Activated T-helper 1 cell treated with anti-CD3 and anti-CD28 coated beads, Interleukin-2, amount 50 U/mL, for 16 hours (primary cell): ENCODE measurements at places on chromosomes 7 and 10.

DNA sequence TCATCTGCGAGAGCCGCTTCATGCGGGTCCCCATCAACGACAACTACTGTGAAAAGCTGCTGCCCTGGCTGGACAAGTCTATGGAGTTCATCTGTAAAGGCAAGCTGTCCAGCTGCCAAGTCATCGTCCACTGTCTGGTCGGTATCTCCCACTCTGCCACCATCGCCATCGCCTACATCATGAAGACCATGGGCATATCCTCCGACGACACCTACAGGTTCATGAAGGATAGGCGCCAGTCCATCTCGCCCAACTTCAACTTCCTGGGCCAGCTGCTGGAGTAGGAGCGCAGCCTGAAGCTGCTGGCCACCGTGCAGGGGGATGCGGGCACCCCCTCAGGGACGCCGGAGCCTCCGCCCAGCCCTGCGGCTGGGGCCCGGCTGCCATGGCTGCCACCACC, 11.7 kb upstream of the SEC24C start:
- DNase-seq, result no peak

DNA sequence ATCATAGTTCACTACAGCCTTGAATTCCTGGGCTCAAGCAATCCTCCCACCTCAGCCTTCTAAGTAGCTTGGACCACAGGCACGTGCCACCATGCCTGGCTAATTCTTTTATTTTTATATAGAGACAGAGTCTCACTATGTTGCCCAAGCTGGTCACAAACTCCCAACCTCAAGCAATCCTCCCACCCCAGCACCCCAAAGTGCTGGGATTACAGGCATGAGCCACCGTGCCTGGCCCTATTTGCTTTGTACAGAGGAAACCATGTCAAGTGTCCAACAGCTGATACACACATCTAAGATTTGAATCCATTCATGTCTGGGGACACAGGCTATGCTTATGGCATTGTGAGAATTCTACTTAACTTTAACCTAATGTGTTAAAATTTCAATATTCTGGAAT, 29.9 kb upstream of the MPP7 start:
- DNase-seq, result no peak

- no peak for DNase-seq
These were observed 1043.2 kb upstream of the C7orf33 start for GRCh38 chr7:147547252-147547897.

DNA sequence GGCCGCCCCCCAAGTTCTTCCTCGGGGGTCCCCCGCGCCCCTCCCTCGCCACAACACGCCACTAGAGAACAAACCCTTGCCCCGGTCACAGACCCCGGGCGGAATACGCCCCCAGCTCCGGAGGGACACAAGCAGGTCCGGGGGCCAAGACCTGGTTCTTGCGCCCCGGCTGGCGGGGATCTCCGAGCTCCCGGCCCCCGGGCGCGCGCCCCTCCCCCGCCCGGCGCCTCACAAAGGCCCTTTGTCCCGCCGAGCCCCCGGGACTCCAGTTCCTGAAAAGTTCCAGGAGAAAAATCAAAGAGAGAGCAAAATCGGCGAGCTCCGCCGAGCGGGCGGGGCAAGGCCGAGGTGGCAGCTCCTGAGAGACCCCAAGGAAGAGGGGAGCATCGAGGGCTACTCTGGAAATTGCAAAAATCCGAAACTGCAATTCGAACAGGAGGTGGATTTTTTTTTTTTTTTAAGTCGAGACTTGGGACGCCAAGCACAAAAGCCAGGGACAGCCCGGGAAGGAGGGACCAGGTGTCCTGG, 4.0 kb downstream of the TNRC18 start:
- no peak for DNase-seq

DNA sequence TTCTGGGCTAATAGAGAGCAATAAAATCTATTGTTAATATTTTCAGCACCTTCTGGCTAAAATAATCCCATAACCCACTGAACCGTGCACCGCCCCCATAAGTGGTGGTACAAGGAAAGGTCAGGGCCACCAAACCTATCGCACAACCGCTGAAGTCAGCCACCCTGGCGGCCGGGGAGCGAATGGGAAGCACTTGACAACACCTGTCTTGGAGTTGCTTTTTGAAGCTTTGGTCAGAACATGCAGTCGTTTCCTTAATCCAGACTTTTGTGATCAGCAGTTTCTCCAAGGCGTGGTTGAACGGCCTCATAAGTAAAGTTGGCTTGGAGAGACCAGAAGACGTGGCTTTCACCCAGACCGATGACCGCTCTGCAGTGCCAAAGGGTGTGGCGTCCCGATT, 97.4 kb downstream of the DNAJB6 start:
- no peak for DNase-seq

DNA sequence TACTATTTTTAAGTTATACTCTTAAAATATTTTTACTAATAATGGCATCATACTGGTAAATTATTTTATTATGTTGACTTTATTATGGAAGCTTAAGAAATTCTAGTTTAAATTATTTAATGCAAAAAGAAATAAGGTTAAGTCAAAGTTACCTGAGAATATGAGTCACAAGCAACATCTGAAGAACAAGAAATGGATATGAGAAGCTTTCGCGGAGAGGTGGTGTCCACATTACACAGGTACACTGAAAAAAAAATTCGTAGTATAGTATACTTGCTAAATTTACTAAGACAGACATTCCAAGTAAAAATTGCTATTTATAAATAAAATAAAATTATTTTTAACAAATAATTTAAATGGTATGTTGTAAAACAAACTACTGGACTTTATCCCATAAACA, 143.8 kb downstream of the AVL9 start:
- DNase-seq, result no peak

DNA sequence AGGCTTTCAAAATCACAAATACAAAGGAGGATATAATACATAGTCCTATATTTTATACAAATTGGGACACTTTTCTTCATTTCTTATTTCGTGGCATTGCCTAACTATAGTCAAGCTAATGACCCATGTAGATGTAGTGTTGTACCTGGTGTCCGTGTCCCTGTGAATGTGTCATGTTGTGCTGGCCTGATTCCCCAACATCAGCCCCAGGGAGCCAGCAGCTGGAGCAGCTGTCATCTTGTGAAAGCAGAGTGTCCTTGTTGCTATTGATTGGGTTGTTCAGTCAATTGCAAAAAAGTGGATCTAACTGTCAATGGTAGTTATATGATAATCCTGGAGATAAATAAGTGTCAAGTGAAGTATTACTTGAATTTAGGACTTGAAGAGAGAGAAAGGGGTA, 86.3 kb downstream of the KAT6B start:
- no peak for DNase-seq

- DNase-seq, result no peak
These were observed 457.3 kb upstream of the NFE2L3 start for GRCh38 chr7:25694699-25695098.

DNA sequence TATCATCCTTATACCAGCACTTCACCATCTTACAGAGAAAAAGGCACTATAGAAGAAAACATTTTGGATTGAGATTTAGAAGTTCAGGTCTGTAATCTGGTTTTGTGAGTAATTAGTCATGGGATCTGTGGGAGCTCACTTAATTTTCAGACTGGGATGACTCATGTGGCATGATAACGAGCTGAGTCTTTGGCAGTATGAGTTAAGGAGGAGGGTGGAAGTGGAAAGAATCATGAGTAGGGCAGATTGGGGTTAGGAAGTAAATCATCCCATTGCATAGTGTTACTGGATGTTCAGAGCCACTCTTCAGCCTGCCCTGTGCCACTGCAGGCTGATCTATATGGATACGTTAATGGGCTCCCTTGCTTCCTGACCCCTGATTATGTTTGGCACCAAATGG, 64.9 kb downstream of the ZNF92 start:
- no peak for DNase-seq

GRCh38 chr7:282621-283020, 7.3 kb upstream of the FOXL3 start:
- no peak for DNase-seq

- no peak for DNase-seq
These were observed 49.4 kb downstream of the BUB3 start for GRCh38 chr10:123203393-123204126.

DNA sequence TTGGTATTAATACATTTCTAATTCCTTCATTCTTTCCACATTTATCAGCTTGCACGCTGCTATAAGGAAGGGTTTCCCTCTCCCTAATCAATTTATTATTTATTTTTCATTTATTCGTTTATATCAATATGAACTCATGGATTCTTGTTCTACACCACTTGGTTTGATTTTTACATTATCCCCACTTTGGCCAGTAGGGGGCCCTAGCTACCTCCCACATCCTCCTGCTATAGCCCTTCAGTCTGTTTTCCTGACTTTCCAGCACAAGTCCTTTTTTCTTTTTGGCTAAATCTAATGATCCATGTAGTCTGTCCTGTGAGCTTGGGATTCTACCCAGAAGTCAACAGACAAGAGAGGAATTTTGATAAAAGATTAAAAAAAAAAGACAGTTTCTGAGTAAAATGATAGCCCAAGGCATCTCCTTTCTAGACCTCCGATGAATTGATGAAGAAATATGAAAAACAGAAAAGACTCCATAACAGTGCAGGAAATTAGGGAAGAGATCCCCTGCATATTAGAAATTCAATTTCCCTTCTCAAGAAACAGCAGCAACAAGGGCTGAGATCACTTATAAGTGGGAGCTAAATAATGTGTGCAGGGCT, 47.7 kb downstream of the LYZL2 start:
- DNase-seq, result no peak

DNA sequence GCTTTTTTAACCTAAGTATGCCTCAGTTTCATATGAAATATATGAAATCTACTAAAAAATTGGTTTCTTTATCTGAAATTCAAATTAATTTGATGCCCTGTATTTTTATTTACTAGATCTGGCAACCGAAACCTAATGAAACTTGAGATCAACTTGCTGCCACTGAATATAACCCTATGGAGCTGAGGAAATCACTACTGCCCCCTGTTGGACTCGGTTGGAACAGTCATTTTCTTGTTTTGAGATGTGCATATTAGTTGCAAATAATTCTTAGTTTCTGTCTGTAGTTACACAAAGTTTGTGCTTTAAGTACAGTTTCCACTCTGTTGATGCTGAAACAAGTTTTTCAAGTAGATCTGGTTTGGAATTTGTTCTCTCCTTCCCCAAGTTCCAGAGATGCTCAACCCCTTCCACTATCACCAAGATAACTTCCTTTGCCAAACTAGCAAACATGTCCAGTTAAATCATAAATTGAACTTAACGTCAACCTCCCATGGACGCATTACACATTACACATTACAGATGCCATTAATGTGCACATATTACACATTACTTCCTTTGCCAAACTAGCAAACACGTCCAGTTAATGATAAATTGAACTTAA, 22.2 kb upstream of the EXOC4 start:
- DNase-seq, result peak; percentile 6

DNA sequence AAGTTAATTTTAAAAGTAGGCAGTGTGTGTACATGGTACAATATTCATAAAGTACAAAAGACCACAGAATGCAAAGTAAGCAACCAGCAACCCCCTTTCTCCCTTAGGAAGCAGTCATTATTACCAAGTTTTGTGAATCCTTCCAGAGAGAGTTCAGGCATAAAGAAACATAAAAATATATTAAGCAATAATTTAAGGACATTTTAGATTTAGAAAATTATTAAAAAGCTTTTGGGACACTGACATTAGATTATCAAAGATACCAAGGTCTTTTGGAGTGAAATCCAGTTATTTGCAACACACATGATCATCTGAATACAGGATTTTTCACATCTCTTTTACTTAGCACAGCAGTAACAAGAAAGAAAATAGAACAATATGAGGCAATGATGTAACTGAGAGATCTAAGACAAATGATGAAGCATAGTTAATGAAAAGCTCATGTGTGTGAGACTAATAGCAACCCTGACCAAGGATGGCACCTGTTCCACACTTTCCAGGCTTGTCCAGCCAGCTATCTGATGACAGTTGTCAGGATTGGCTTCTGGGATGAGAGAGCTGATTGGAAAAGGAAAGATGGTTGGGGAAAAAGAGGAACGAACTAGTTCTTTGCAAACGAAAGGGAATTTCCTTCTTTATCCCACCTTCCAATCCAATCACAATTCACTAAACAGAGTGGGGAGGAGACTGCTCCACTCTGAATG, 115.5 kb upstream of the LAMB4 start:
- DNase-seq, result no peak

- DNase-seq, result no peak
These were observed 16.7 kb downstream of the SUGCT start for GRCh38 chr7:40151504-40151903.

DNA sequence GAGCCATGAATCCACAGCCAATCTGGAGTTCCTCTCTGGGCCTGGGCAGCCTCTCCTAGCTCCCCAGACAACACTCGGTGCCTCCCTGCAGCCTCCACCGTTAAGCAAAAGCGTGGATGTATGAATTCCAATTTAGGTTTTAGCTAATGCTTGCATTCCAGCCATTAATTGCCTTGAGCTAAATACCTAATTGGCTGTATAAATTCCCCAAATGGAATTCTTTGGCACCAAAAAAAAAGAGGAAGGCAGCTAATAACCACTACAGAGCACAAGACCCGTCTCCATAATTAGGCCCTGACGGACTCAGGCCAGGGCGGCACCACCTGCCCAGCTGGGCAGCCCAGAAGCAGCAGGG, 140.5 kb downstream of the PTPRN2 start:
- DNase-seq, result no peak

GRCh38 chr10:103058034-103058433, 135.0 kb downstream of the NT5C2 start:
- no peak for DNase-seq

- DNase-seq, result peak; percentile 82
These were observed at the start of gene ADD3 for GRCh38 chr10:110007701-110008517. TSS of gene ADD3 (plus strand) at chr10:110007984. CDS start at chr10:110100654, 92,670 bp downstream.

- no peak for DNase-seq
These were observed 245.5 kb downstream of the REEP3 start for GRCh38 chr10:63766745-63767137.

GRCh38 chr10:69515699-69516259, 57.4 kb downstream of the NEUROG3 start:
- DNase-seq, result peak; percentile 63

DNA sequence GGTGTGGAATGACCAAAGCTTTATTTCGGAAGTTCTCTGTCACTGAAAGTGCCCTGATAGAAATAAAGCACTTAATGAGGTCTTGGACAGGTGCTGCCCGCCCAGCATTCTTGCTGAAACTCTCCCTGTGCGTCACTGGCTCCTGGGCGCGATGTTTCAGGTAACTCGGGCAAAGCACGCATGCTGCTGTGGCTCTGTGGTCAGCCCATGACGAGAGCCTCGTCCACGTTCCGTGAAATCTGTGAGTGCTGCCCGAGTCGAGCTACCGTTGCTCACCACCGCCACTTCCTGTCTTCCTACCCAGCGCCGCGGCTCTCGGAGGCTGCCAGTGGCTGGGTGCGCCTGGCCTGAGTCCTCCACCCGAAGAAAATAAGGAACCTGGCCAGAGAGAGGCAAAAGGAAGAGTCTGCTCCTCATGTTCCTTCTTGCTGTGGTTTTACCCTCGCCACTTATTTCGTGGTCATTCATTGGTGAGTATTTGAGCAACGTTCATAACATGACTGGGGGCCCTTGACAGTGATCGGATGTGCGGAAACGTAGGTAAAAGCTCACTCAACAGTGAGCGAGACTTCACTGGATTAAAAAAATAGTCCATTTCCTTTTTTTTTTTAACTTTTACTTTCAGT, 95.5 kb downstream of the MAP3K8 start:
- DNase-seq, result peak; percentile 52

- no peak for DNase-seq
These were observed 360.4 kb downstream of the PARD3 start for GRCh38 chr10:34454590-34455261.
